ENCODE measurements at places on chromosomes 4 and X.

DNA sequence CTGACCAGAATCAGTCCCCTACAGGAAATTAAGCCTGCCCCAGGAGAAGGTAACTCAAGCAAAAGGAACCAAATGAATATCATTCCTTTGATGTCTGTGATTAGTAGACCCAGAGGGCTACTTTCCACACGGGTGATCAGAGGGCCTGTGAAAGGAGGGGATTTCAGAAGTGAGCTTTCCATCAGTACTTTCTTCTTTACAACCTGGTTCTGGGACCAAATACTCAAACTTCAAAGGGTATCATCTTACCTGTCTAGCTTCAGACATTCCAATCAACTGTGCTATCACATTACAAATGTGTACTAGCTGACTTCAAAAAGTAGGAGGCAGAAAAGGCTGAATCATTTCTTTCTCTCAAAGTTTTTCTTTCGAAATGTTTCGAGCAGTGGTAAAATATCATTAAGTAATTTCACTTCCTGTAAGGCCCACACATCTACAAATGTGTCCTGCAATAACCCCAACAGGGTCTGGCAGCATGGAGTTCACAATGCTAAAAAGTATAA, 23.9 kb downstream of the ACSL4 start:
- no peak for DNase-seq

GRCh38 chr4:140995058-140995457, 138.2 kb downstream of the RNF150 start:
- DNase-seq: no peak

DNA sequence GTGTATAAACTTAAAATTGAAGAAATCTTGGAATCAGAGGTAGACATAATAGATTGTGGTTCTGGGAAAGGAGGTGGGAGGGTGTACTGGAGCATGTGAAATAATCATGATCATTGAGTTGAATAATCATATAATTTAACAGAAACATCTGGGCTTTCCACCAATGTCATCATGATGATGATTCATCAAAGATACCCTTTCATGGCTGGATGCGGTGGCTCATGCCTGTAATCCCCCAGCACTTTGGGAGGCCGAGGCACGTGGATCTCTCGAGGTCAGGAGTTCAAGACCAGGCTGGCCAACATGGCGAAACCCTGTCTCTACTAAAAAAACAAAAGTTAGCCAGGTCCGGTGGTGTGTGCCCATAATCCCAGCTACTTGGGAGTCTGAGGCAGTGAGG, 6.7 kb upstream of the RUFY3 start:
- DNase-seq: no peak

GRCh38 chr4:179605196-179605595, 2163.0 kb upstream of the AGA start:
- no peak for DNase-seq

DNA sequence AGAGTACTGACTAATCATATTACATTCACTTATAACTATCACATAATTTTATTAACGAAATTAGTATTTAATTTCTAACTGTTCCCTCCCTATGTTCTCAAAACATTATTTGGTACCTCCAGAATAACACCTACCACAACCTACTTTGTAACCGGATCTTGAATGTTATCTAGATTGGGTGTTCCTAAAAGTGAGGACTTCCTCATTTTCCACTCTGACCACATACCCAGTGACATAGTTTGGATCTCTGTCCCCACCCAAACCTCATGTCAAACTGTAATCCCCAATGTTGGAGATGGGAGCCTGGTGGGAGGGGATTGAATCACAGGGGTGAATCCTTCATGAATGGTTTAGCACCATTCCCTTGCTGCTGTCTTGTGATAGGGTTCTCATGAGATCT, 21.8 kb downstream of the NR3C2 start:
- no peak for DNase-seq

GRCh38 chr4:145218251-145218650, 37.9 kb upstream of the OTUD4 start:
- no peak for DNase-seq

DNA sequence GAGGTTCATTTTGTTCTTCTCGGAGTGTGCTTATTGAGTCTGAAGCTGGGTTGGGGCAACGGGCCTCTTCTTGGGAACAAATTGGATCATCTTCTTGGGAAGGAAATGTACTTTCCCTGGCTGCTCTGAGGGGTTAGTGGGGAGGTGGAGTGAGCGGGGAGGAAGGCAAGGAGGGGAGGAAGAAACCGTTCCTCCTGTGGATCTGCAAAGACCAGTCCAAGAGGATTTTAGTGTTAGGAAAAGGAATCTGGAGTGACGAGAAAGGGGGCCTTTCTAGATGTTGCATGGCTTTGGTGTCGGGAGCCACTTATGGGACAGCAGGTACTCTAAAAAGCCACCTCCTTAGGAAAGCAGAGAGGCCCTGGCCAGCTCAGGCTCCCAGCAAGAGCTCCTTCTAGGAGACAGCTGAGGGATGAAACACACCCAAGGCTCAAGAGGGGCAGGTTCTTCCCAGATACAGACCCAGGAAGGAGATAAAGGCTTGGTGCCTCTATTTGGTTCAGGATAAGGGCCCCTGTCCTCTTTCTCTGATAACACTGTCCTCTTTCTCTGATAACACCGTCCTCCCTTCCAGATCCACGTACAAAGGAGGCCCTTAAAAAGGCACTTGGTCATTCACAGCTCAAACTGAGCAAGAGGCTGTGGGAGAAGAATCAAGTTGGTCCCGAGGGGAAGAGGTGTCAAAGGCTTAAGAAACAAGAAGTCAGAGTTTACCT, 451 bp downstream of the SOD3 start:
- DNase-seq: no peak

Data from NCI-H1436 treated with DMSO at 0.1 percent for 48 hours (cell line).